NCI-H1694 treated with DMSO at 0.1 percent for 48 hours (cell line): ENCODE measurements at places on chromosomes 5 and 9.
A peak's percentile ranks its signal among the peaks of the same experiment; 100 is the strongest.

GRCh38 chr9:136059851-136060670 is 35.0 kb downstream of the NACC2 start:
- no peak for DNase-seq

DNA sequence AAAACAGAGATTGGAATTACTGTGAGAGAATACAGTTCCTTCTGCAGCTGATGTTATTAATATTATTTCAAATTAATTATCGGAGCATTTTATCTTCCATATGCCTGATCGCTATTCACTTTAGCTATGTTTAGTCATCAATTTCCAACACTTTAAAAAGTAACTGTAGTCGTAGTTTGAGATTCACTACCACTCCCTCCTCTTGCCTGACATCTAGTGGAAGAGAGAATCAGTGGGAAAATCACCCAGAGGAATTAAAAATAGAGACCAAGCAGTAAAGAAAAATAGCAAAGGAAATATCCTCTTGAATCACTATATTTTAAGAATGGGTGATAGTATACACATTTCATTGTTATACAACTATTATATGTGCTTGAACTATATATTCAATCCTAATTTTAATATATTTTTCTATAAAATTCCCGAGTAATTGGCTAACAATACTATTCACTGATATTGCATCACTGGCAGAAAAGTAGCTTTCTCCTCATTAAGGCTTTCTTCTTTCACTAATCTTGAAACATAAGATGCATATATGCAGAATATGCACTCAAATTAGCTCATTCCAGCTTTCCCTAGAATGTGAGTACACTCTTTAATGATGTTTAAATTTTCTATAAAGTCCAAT is 708.7 kb downstream of the CDH9 start:
- DNase-seq: peak; percentile 49

DNA sequence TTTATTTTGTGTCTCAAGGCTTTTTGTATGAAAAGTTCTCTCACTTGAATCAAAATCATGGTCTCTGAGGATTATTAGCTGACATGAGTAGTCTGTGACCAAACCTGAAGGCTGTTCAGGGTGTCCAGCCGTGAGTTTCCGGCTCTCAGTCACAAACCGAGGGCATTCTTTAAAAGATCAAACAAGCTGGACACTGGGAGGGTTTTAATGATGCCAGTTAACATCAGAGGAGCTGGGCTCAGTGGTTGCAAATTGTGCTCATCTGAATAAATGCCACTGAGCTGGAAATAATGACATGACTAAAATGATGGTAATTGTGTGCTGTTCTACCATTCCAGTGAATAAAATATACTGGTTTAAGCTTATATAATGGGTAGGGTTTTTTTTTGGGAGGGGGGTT is 153.1 kb downstream of the FOCAD start:
- DNase-seq: no peak

DNA sequence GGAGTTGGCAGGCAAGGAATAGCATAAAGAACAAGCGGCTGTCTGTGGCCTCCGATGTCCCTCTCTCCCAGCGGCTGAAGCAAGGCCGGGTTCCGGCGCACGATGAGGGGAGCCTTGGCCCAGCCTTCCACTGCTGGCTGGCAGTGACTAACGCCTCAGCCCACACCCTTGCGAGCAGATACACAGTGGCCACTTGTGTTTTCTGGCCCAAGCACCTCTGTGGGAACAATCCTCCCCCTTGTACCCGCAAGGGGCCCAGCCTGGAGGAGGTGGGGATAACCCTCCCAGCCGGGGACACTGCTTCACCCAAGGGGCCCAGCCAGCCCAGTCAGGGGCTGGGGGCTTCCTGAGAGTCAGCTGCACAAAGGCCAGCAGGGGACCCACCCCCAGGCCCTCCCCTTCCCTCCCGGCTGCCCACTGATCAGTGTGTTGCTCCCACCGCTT is 23.2 kb downstream of the STK10 start:
- DNase-seq: no peak

DNA sequence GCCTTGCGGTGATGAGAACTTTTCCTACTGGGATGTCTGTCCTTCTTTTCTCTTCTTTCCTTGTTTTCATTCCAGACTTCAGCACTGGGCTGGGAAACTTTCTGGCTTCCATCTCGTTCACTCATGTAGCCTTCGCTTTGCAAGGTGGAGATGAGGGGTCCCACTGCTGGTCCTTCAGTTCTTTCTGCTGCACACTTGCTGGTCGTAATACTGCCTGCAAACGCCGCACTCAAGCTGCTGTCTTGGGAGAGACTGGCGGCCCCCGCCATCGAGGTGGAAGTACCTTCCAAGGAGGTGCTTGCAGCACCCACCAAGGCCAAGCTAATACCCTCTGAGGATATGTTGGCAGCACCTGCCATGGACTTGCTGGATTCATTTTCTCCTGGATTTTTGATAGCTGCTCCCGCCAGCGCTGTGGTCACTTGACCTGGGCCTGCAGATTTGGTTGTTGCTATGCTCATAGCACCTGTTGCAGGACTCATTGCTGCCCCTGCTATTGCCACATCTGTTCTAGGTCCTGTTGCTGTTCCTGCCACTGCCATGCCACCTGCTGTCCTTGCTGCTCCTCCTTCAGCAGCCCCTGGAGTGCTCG is 3.0 kb downstream of the GARIN3 start:
- no peak for DNase-seq
